ENCODE measurements at places on chromosomes 5 and 9. TPM values are rescaled to one million over a fixed set of nuclear protein-coding genes. Genes with fewer than 3 reads are reported as not detected.

The GARIN3 gene
- 0.77 TPM for total RNA-seq

The PLCXD3 gene
- not detected for total RNA-seq

The PCDHGB1 gene
- not detected for total RNA-seq

The CDH6 gene
- not detected for total RNA-seq

The HRH2 gene
- 23.2 TPM for total RNA-seq

The DBH gene
- not detected for total RNA-seq

The RNF183 gene
- total RNA-seq = 0.27 TPM
